ENCODE measurements at places on chromosomes 1 and 21.

DNA sequence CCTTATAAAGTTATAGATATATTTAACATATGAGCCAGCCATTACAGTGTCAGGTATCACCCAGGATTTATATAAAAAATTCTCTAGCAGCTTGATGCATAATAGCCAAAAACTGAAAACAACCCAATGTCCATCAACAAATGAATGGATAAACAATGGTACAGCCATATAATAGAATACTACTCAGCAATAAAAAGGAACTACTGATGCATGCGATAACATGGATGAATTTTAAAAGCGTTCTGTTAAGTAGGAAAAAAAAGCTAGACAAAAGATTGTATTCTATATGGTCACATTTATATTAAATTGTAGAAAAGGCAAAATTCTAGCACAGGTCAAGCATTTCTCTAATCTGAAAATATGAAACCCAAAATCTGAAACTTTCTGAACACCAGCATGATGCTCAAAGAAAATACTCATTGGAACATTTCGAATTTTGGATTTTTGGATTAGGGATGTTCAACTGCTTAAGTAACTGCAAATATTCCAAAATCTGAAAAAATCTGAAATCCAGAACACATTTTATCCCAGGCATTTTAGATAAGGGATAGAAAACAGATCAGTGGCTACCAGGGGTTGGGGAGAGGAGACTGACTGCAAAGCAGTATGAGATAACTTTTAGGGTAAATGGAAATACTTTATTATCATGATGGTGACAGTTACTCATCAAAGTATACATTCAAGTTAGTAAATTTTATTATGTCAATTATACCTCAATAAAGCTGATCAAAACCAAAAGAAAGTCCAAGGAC is 22.0 kb downstream of the SLC16A1 start:
- DNase-seq = no peak

GRCh38 chr21:19026911-19027310 is 623.3 kb upstream of the TMPRSS15 start:
- no peak for DNase-seq

DNA sequence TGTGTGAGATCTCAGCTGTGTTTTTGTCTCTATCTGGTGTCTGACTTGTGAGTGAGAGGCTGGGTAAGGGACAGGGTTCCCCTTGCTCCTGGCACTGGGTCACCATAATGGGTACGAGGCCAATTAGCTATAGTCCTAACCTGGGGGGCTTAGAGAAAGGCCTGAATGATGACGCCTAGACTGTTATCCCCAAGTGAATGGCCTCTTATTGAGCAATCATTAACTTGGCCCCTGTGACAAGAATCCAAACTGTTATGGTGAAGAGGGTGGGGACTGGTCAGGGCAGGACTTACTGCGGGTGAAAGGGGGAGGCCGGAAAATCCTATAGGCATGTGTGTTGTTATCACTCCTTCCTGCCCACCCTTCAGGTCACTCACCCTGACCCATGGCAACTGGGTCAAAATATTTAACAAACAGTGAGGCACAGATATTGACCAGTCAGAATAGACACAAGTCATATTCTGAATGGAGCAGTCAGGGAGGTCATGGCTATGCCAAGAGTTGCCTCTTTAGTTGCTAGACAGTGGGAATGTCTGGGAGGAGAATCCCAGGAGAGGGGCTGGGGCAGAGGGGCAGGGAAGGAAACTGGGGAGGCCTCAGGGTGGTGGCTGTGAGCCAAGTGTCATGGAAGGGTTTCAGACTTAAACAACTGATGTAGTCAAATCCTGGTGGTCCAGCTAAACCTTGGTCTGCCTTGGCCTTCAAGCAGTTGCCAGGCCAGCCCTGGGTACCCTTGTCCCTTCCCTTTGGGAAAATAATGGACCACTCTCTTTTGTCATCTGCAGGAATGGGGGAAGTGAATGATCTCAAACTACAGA is 3.2 kb downstream of the NR0B2 start:
- no peak for DNase-seq

- DNase-seq = no peak
These were observed 681.7 kb upstream of the ADAMTS5 start for GRCh38 chr21:27648560-27648959.

DNA sequence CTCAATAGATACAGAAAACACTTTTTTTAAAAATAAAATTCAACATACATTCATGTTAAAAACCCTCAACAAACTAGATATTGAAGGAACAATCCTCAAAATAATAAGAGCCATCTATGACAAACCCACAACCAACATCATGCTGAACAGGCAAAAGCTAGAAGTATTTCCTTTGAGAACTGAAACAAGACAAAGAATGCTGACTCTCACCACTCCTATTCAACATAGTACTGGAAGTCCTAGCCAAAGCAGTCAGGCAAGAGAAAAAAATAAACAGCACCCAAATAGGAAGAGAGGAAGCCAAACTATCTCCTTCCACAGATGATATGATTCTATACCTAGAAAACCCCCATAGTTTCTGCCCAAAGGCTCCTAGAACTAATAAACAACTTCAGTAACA is 46.2 kb upstream of the IVNS1ABP start:
- no peak for DNase-seq

DNA sequence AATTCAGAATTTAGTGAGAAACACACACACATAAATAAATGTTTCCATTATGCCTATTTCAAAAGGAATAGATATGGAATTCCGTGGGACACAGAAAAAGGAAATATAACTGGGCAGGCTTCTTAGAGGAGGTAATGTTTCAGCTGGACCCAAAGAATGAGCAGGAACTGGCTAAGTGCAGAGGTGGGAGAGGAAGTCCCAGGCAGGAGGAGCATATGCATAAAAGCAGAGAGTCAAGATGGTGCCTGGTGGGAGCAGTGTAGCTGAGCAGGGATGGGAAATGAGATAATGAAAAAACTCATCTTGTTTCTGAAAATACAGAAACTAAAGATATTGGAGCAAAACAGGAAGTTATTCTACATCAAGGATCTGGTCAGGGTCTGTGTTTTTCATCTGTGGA is 115.2 kb upstream of the MAGI3 start:
- no peak for DNase-seq

- no peak for DNase-seq
These were observed 40.8 kb downstream of the PLPP3 start for GRCh38 chr1:56538532-56538931.

DNA sequence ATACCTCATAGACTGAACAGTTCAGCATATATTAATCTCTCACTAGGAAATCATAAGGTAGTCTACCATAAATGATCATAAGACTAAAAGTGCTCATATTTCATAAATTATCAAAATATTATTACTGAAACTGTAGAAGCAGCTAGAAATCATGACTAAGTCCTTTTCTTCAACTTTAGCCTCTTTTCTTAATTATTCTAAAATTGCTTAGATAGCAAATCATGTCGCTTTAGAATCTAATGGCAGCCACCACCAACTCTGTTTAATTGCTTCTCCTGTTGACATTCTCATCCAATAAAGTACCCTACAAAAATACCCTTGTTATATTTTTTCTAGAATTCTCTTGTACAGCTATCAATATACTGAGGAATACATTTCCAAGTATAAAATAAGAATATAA is 102.9 kb downstream of the DENND1B start:
- DNase-seq = no peak

- DNase-seq = no peak
These were observed 165.3 kb downstream of the LTN1 start for GRCh38 chr21:28827422-28827821.

DNA sequence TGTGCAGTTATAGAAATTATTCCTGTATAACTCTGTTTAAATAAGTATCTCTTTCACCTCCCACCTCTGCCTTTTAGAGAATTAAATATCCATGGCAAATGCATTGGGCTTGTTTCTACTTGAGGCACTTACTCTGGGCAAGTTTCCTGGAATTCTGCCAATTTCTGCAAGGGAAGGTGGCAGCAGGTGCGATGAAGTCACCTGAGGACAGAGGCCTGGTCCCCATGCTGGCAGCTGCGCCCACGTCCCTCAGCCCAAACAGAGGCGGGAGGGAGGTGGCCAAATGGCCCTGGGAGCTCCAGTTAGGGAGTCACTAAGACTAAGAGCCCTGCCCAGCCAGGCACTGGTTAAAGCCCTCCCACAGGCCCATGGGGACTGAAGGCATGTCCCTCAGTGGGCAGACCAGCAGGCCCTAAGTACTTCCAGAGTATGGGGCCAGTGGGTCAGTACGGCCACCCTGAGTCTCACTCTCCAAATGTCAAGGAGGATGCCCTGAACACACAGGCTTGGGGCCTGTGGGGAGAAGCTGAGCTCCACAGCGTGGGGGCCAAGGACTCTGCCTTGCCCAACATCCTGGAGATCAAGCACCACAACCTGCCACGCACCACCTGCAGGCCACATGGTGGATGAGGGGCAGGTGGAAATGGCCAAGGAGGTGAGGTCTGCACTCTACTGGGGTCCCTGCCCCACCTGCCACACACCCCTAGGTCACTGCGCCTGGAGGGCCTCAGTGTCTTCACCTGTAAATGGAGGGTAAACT is 19.4 kb downstream of the ACOT7 start:
- DNase-seq = no peak

- DNase-seq = no peak
These were observed 76.2 kb downstream of the DISC1 start for GRCh38 chr1:231702804-231703203.

GRCh38 chr1:22177354-22178003 is 34.6 kb upstream of the WNT4 start:
- no peak for DNase-seq

DNA sequence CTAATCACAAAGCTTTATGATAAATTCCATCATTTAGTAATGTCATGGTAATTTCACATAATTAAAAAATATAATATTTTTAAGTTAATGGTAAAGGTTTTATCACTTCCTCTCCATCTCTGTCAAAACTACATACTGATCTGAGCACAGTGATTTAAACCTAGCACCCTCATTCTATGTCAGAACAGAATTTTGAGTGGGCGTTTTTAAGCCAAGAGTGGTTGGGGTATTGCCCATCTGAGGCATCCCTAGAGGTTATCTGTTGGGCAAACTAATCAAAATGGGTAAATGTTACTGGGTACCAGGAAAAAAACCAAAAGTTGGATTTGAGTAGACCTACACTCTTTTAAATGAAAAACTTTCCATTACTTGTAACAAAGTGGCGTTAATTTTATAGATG is 100.7 kb upstream of the GFI1 start:
- DNase-seq = no peak

All from stimulated activated CD4-positive, alpha-beta T cell treated with anti-CD3 and anti-CD28 coated beads, Interleukin-15, amount 100 ng/mL, for 1 hour (primary cell).